ENCODE measurements at places on chromosomes 2 and 18.

DNA sequence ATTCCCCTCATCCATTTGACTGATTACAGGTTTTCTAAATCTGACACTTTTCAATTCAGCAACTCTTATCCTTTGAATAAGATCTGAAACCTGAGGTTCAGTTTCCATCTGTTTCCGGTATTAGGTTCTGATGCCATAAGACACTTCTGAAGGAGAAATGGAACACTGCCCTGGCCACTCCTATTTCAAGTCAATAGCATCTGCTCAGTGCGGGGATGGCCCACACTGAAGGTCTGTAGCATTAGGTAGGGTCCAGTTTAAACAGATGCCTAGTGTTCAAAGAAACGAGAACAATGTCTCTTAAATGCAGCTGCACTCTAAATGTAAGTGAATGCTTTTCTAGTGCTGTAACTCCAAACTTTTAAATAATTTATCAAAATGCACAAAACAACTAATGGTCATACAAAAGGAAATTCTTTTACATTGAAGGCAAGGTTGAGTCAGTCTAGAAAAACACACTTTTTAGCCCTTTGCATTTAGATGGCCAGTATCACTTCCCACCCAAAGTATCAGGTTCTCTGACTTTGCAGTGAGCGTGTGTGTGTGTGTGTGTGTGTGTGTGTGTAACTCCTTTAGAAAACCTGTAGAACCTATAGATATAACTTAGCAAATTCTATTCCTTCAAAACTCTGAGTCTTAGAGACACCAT is 78.2 kb downstream of the STK39 start:
- no peak for DNase-seq

DNA sequence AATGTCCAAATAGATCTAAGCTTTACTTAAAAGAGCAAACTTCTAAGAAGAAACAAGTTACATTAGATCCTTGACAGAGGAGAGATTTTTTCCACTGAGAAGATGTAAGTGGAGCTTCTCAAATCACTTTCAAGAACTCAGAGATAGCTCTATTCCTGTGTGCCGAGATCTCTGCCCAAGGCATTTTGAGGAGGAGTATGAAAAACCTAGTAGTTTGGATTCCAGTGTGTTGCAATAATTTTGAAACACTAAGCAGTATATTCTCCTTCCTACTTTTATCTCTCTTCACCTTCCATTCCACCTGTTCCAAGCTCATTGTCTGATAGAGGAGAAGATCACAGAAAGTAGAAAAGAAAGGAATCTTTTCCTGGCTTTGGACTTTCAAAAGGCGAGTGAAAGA is 192.0 kb upstream of the TANK start:
- no peak for DNase-seq

DNA sequence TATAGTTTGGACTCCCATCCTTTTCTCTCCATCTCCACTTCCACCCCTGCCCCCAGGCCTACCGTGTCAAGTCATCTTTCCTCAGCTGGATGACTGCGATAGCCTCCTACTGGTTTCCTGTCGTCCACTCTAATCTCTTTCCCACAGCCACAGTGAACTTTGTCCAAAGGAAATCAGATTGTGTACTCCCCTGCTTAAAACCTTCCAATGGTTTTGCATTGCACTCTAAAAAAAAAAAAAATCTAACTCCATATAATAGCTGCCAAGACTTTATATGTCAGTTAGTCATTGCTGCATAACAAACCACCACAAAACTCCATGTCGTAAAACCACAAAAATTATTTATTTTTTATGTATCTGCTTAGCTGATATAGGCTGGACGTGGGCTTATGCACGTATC is 160.2 kb upstream of the CCDC68 start:
- DNase-seq = no peak

GRCh38 chr2:28624436-28624792 is 127.2 kb upstream of the PPP1CB start:
- DNase-seq = no peak

DNA sequence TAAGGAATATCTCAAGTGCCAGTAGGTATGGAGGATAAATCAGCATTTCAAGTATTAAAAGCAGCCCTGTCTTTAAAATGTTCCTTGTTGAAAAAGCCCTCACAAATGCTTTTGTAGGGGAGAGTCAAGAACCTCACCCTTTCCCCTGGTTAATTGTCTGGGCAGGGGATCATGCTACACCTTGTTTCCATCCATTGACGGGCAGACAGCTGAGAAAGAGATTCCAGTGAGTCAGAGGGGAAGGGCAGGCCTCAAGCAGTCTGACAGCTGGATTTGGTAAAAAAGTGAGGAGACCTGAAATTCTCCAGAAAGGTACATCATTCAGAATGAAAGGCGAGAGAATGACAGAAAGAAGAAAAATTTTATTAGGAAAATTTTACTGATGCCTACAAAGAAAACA is 203.2 kb upstream of the CYP26B1 start:
- DNase-seq = no peak

- no peak for DNase-seq
These were observed 171.3 kb upstream of the OSR1 start for GRCh38 chr2:19529677-19530076.

GRCh38 chr2:96207073-96207773 is 1.4 kb downstream of the STARD7 start:
- no peak for DNase-seq

GRCh38 chr2:2472881-2473280 is 141.8 kb upstream of the MYT1L start:
- no peak for DNase-seq

DNA sequence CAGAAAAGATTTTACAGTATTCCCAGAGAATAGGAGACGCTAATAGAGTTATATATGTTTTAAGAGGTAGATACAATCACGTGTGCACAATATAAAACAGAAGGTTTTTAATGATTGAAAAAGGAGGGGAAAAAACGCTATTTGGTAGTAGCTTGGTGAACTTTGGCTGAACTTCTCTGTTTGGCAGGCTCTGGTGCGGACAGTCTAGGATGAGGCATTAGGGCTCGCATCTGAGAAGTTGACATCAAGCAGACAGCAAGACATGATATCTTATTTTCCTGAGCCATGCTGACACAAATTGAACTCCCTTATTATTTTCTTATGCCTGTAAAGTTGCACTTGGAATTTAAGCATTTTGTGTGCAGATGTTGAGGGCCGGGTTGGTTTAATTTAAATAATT is 176.6 kb downstream of the EN1 start:
- DNase-seq = no peak

DNA sequence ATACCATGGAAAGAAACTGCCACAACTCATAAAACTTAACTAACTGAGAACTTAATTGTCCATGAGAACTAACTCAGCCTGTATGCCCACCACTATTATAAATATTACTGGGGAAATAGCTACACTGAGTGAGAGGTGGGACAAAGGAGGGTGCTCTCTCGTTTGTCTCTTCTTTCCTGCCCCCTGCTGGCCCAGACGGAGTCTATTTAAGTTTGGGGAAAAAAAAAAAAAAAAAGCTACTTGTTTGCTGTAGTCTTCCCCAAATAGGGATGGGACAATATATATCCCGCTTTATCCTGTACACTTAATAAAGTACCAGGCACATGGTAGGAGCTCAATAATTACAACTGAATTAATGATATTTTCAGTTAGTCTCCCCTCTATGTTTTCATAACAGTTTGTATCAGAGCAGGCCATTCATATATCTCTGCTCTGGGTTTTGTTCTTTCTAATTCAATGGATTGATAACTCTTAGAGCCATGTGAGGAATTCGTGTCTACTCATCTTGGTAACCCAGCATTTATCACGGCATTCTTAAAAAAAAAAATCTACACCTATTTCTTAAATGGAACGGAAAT is 647.6 kb upstream of the PKDCC start:
- no peak for DNase-seq

GRCh38 chr2:145407-145806 is 99.1 kb upstream of the FAM110C start:
- no peak for DNase-seq
